H54 (cell line): ENCODE measurements at places on chromosomes 3 and 15.

GRCh38 chr15:83066034-83066733 is 868 bp downstream of the BTBD1 start:
- DNase-seq, result no peak

DNA sequence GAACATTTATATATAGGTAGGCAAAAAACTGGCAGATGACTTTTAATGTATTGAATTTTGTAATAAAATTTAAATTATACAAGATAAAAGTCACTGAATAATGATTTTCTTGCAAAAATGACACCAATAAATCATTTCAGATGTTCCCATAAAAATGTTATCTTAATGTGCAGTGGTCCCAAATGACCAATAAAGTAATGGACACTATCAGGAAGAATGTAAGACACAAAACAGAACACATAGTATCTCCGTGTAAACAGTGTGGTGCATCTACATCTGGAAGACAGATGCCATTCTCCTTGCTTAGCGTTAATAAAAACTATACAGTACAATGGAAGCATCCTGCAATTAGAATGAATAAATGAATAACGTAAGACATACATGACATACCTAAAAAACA is 41.5 kb downstream of the FGF7 start:
- no peak for DNase-seq

DNA sequence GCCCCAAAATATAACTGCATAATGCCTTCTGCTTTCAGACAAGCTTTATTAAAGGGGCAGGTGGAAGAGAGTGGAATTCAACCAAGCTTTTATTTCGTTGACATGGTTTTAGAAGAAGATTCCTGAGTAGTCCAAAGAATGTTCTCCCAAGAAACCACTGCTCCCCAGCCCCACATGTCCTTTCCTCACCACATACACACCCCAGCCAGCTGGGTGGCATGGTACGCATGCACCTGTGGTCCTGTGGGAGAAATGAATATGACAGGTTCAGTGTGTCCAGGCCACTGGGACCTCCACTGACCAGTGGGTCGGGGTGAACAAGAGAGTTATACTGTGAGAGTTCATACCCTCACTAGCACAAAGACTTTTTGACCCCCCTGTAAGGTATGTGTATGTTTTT is 30.2 kb downstream of the ARID3B start:
- no peak for DNase-seq

DNA sequence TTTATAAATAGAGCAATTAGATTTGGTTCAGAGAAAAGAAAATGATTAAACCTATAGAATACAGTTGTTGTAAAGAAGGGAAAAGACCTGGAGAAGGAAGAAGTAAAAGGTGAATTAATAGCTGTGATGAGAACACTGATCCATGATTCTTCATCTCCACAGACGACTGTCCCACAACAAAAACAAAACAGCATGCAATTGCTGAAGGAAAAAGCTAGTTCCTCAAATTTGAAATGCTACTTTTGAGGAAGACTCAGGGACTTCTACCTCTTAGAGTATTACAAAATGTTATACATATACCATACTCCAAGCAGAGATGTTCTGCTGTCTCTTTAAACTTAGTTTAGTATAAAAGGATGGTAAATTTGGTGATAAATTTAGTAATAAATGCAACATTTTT is 21.5 kb downstream of the ALCAM start:
- no peak for DNase-seq

DNA sequence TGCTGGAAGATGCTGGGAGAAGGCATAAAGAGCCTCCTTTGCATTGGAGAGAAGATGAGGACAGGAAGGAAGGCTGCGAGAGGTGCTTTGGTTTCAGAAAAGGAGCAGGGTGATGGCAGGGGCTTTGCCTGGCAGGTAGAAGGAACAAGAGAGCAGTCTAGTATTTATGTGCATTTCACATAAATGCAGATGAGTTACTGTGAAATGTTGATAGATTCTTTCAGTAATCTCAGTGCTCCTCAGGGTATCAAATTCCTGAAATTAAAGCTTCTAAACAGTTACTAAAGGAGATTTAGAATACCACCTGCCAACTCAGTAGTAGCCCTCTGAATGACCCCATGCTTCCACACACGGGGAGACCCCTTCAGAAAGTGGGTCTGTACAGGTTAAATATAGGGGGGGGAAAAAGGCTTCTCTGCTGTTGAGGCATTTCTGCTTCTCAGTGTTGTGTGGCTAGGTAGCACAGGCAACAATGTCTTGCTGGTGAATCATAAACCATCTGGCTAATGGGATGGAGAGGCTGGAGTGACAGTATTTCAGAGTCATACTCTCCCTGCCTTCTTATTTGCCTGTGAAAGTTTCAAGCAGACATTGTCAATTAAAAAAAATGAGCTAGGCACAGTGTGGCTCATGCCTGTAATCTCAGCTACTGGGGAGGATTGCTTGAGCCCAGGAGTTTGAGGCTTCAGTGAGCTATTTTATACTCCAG is 14.3 kb upstream of the FBXL22 start:
- DNase-seq, result no peak

DNA sequence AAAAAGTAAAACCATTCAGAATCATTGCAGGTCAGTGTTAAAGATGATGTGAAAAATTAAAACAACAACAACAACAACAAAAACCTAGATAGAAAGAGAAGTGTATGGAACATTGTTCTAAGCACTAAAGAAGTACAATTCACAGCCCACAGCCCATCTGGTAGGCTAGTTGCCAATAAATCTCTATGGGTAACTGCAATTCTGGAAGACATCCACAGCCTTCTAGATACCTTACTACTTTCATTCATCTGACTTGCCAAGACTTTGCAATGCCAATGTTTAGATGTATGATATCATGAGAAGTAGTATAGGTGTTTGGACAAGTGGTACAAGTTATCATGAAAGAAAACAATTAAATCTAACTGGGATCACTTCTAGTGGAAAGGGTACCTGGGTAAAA is 198.6 kb downstream of the VGLL3 start:
- no peak for DNase-seq
